Aorta (tissue), 5 donors: ENCODE measurements at places on chromosomes 11 and 22.

DNA sequence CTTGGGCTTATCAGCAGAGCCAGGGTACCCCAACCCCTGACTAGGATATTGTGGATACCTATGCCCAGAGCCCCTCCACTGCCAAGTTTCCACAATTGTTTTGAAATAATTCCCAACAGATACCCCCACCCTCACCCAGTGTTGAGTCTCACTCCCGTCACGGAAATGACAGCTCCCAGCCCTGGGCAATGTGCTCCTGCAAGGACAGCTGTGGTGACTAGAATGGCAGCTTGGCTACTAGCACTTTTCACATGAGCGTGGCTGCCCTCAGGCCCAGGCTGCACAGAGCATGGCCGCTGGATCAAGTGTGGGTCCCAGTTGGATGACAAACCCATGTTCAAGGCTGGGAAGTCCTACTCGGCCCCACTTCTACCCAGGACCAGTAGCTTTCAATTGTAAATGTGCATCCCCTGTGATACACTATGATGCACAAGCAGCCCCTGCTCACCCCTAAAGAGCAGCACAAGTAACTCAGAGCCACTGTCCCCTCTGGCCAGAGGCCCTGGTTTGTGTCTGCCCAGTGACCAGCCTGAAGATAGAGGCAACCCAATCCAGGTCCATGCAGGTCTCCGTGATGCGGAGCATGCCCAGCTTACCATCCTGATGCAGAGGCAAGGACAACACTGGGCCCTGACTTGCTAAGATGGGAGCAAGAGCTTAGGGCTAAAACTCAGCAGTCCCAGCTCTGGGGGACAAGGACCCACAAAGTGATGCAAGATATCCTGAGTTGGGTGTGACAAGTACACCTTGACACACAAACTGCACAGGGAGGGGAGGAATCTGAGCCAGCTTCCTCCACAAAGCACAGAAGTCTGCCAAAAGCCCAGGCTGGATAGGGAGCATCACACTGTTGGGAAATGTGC is 13.2 kb downstream of the KCNQ1OT1 start:
- DNase-seq: peak; percentile 52

DNA sequence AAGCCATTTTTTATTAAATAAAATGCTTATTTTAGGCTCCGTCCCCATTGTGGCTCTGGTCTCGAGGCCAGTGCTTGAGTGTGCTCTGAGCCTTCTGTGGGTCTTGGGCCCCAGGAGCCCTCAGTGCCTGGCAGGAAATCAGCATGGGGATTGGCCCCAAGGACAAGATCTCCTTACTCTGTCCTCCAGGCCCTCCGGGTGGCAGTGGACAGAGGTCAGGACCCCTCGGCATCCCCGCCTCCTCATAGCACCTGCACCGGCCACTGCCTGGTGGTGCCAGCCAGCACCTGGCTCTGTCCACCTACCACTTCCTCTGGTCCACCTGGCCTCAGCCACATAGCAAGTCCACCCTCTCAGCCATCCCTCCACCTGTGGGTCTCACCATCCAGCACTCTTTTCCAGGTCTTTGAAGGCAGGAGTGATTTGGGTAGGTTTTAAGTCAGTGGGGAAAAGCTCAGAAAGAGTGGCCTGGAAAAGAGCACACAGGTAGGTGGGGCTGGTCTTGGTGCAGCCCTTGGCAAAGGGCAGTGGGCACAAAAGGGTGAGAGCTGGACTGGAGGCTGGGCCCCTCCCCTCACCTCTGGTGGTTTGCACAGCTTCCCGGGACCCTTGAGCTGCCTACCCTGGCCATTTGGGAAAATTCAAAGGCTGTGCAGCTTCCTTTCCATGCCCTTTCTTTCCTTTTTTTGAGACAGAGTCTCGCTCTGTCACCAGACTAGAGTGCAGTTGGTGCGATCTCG is 3.5 kb downstream of the CLDN5 start:
- DNase-seq: no peak

GRCh38 chr22:22565981-22566380 is 6.9 kb upstream of the PRAME start:
- no peak for DNase-seq

GRCh38 chr11:121090145-121090721 is 10.8 kb upstream of the TECTA start:
- DNase-seq: no peak

DNA sequence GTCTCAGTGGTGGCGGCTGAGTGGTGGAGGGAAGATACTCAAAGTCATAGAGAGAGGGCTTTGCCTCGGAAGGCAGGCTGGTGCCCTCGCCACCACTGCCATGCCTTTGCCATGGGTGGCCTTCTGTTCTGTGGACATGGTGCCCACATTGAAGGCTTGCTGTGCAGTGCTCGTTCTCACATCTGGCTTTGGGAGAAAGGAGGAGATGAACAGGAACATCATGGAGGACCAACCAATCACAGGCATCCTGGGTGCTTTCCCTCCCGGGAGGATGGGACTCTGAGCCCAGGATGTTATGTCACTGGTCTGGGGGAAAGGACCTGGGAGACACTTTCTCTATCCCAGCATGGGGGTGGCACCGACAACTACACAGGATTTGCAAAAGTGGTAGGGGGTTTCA is 82.3 kb upstream of the NARS2 start:
- no peak for DNase-seq
